ENCODE measurements at places on chromosomes 16 and 17.

DNA sequence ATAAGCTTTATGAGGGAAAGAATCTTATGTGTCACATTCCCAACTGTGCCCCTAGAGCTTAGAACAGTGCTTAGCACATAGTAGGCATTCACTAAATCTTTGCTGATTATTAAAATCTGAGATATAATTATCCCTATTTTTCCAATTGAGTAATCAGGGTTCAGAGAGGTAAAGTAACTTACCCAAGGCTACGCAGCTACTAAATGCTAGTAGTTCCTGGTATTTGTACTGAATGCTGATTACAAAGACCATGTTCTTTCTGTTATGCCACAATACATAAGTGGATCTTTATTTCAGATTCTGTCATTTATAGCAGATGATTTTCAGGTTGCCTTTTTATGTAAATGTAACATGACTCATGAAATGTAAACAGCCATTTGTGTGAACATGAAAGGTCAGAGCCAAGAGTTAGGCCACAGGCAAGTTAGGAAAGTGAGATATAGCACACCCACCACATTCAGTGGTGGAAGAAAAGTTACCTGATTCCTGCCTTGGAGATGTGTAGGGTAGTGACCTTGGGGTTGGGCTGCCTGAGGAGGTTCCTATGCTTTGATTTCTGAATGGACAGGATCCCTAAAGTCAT lies 77.2 kb downstream of the FTO start:
- DNase-seq = no peak

GRCh38 chr17:13599864-13600263 lies 1.9 kb downstream of the HS3ST3A1 start:
- DNase-seq = no peak

GRCh38 chr16:87966685-87967185 lies 15.5 kb downstream of the BANP start:
- DNase-seq = no peak

- DNase-seq = no peak
Observed at GRCh38 chr17:28684963-28685362, 23.0 kb downstream of the SUPT6H start.

- no peak for DNase-seq
Observed at GRCh38 chr17:42708588-42708987, 26.3 kb downstream of the CNTNAP1 start.

GRCh38 chr16:27685807-27686206 lies 135.9 kb downstream of the KATNIP start:
- no peak for DNase-seq

DNA sequence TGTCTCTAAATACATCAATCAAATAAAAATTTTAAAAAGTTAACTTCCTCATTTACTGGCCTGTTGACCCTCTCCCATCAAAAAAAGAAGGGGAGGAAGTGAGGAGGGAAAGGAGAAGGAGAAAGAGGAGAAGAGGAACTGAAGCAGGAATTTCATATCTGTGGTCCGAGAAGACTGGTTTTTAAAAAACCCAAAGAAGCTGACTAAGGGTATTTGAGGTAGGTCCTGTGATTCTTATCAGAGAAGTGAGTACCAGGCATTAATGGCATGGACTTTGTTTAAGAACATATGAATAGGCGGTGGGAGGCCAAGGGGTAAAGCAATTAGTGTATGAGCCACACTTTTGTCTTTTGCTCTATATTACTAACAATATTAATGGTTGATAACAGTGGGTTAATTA lies 2.0 kb downstream of the SLC46A1 start:
- DNase-seq = no peak

- DNase-seq = no peak
Observed at GRCh38 chr17:72409405-72410002, 288.7 kb downstream of the SOX9 start.

- peak; percentile 64 for DNase-seq
Observed at GRCh38 chr16:68310774-68311511, at the start of the genes PRMT7 and SLC7A6OS. TSS of gene PRMT7 (plus strand) at chr16:68311019. CDS start at chr16:68315980, 4,961 bp downstream. TSS of gene SLC7A6OS (minus strand) at chr16:68310946. CDS start at chr16:68310926, 20 bp downstream.

GRCh38 chr17:75086496-75087181 lies 1.1 kb upstream of the SLC16A5 start:
- DNase-seq = no peak

GRCh38 chr16:9741776-9742175 lies 440.5 kb downstream of the GRIN2A start:
- no peak for DNase-seq

GRCh38 chr16:52465711-52466267 lies 81.2 kb downstream of the TOX3 start:
- no peak for DNase-seq

GRCh38 chr16:959232-960040 lies 11.3 kb downstream of the LMF1 start:
- no peak for DNase-seq

- DNase-seq = no peak
Observed at GRCh38 chr17:78609191-78609641, 32.0 kb upstream of the DNAH17 start.

DNA sequence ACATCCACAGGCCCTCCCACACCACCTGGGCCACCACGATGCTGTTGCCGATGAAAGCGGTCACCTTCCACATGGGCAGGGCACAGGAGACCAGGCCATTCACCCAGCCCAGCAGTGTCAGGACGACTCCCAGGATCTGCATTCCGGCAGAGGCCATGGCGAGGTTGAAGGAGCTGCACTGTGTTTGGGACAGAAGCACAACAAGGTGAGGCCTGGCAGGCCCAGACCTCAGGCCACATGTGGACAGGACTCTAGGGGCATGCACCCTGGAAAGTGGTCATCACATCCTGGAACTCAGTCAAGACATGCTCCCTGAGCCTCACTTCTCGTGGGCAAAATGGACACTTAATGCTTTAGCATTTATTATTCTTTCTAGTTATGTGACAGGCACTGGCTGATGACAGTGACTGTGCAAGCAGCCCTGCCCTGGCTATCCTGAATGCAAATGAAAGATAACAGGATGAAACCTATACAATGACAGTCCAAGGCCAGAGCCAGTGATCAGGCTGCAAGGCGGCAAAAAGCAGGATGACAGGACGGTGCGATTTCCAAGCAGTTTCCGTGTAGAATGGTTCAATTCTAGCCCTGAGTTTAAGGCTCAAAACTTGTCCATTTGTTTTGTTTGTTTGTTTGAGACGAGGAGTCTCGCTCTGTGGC lies 2.0 kb downstream of the CLDN6 start:
- no peak for DNase-seq

DNA sequence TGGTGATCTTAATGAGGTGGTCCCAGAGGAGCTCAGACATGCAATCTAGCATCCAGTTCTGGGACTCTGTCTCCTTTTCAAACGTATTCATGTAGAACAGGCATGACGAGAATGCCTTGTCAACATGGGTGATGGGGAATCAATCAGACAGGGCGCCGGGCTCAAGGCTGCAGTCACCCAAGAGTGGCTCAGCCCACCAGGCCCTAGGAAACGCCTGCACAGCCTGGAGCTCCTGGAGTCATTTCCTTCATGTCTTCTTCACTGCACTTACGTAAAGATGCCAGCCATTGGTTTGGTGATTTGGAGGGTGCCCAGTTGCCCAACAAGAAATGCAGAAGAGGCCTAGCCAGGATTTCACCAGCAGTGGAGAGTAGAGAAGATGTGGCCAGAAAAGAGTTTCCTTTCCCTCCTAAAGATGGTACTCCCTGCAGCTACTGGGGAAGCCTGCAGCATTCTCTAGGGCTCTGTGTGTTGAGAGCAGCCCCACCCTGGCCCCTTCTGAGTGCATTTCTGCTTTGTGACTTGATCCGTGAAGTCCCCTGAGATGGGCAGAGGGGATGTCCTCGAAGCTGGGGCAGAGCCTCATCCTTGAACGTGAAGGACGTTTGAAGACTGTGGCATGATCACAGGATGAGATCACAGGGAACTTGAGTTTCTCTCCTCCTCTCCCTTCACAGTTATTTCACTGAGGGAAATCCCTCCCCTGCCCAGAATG lies 24.0 kb upstream of the STH start:
- no peak for DNase-seq

DNA sequence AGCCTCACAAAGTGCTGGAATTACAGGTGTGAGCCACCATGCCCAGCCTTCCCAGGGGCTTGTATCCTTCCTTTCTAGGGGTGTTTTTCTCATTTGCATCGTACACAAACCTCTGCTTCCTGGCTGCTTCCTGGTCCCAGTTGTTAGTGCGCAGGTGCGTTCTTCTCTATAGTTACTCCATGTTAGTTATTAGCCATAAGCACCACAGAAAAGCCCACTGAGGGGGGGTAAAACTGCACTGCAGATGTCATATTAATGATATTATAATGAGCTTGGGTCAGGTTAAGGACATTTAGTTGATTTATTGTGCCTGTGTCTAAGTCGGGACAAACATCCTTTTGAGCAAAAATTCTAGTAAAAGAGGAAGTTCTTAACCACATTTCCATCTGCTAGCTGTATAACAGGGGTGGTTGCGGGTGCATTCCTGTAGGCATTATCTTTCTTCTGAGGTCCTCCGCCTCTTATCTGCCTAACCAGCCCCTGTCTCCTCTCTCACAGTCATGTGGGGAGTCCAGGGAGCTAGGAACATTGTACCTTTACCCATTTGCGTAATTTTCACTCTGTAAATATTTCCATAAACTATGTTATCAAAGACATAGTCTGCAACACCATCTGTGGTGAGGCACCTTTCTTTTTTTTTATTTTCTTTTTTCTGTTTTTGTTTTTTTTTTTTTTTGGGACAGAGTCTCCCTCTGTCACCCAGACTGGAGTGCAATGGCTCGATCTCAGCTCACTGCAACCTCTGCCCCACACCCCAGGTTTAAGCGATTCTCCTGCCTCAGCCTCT lies 23.6 kb upstream of the ATF7IP2 start:
- no peak for DNase-seq

GRCh38 chr17:10210151-10210574 lies 11.8 kb upstream of the GAS7 start:
- DNase-seq = peak; percentile 29

- no peak for DNase-seq
Observed at GRCh38 chr17:72511242-72511641, 390.4 kb downstream of the SOX9 start.

GRCh38 chr17:83004791-83005380 lies 74.5 kb upstream of the METRNL start:
- no peak for DNase-seq

GRCh38 chr17:81491181-81491581 lies 21.4 kb downstream of the ACTG1 start:
- DNase-seq = no peak

GRCh38 chr16:10752843-10753523 lies 9.3 kb downstream of the NUBP1 start:
- no peak for DNase-seq

- no peak for DNase-seq
Observed at GRCh38 chr16:73031984-73032383, 15.9 kb downstream of the ZFHX3 start.

DNA sequence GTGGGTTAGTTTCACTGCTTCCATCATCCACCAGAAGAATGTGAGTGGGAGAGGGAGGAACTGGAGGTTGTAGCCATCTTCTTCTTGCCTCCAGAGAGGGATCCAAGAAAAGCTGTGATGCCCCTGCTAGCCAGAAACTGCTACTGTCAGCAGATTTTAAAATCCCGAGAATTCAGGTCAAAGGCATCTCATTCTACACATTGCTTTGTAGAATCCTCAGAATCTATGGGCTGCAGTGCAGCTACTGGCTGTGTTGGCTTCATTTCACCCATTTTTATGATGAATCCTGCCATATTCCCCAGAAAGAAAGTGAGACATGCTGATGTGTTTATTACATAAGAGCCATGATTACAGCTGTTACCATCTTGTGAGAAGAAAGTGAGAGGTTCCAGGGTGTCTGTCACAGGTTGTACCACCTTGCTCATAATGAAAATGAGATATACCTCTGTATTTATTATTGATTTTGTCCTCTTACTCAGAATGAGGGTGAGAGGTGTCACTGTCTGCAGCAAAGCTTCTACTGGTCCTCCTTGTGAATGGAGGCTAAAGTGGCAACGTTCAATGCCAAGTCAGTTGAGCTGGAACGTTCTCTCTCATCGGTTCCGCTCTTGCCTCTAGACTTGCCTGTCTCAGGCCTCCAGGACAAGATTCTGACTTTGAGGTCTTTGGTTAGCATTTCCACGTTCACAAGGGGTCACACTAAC lies 50.1 kb upstream of the MYH10 start:
- no peak for DNase-seq
